ENCODE measurements at places on chromosomes 6 and 20.
A peak's percentile ranks its signal among the peaks of the same experiment; 100 is the strongest.

GRCh38 chr6:31400467-31401289 lies 2.7 kb upstream of the MICA start:
- peak; percentile 76 for DNase-seq

GRCh38 chr20:24407151-24407550 lies 62.3 kb upstream of the SYNDIG1 start:
- DNase-seq = no peak

DNA sequence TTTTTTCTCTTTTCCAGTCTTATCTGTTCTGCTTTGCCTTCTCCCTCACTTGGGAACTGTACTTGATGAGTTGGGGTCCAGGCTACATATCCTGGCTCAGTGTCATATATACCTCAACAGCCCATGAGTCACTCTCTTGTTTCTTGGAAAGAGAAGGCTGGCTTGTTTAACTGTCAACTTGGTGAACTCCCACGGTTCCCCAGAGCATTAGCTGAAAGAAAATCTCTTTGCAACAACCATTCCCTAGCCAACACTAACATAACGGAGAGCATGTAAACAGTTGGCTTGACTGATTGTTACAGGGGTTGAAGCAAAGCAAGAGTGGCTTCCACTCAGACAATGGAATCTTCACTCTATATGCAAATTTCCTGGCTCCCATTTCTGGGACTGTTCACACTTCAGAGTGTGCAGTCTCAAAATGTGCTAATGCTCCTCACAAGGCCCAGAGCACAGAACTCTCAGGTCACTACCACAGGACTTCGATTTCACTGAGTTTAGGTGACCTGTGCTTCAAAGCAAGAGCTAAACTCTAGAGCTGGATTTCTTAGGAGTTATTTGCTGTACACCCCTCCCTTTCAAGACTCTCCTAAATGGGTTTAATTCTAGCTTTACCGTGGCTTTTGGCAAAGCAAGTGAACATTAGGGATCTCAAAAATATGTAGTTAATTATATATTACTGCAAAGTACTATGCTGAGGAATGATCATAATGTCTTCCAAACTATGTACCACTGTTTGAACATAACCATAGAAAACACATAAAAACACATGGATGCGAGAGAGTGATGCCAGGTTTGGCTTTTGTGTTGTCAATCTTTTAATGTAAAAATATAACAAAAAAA lies 609.8 kb downstream of the RFPL4B start:
- no peak for DNase-seq

- DNase-seq = no peak
Observed at GRCh38 chr20:33177866-33178265, 9.9 kb downstream of the BPIFA2 start.

- no peak for DNase-seq
Observed at GRCh38 chr20:48210111-48211027, 425.1 kb upstream of the SULF2 start.
